ENCODE measurements at places on chromosomes 2 and 18.

- H3K36me3 ChIP-seq: no peaks in the 10 kb centered on the region
- no peaks in the 10 kb centered on the region for H3K4me1 ChIP-seq
- H3K4me3 ChIP-seq: no peak overlapping the region
- no peak overlapping the region for H3K27ac ChIP-seq
- no peaks in the 10 kb centered on the region for H3K27me3 ChIP-seq
Observed at GRCh38 chr2:13669607-13670006, 952.9 kb downstream of the TRIB2 start.

DNA sequence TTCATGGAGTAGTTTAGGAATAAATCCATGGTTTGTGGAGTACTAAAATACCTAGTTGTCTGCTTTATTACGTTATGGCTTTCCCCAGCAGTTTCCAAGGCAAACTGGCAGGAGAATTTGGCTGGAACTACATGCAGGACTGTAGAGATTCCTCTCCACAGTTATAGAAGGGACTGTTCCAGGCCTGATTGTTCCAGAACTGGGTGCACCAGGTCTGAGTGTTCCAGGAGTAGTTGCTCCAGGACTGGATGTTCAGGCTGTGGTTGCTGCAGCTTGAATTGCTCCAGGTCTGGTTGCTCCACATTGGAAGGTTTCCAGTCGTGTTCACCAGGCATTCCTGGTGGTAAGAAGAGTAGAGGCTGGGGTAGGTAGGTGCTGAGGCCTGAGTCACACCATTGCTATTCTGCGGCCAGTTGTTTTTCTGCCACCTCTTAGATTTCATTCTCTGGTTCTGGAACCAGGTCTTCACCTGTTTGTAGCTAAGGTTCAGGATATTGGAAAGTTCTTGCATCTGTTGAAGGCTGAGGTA lies 28.1 kb downstream of the SGPP2 start:
- H3K36me3 ChIP-seq: no peaks in the 10 kb centered on the region
- peak; percentile 61 for DNase-seq
- H3K4me3 ChIP-seq: no peak overlapping the region
- no peaks in the 10 kb centered on the region for H3K27me3 ChIP-seq

GRCh38 chr2:174180165-174180724 lies 68.1 kb downstream of the OLA1 start:
- H3K36me3 ChIP-seq: peaks cover 21% of the 10 kb centered on the region
- H3K4me3 ChIP-seq: no peak overlapping the region
- no peak for DNase-seq
- no peaks in the 10 kb centered on the region for H3K4me1 ChIP-seq
- no peaks in the 10 kb centered on the region for H3K27me3 ChIP-seq

- no peak for DNase-seq
- H3K36me3 ChIP-seq: no peaks in the 10 kb centered on the region
- H3K4me1 ChIP-seq: peaks cover 6% of the 10 kb centered on the region
- peaks cover 5% of the 10 kb centered on the region for H3K27me3 ChIP-seq
Observed at GRCh38 chr2:196598846-196599245, 40.7 kb upstream of the CCDC150 start.

DNA sequence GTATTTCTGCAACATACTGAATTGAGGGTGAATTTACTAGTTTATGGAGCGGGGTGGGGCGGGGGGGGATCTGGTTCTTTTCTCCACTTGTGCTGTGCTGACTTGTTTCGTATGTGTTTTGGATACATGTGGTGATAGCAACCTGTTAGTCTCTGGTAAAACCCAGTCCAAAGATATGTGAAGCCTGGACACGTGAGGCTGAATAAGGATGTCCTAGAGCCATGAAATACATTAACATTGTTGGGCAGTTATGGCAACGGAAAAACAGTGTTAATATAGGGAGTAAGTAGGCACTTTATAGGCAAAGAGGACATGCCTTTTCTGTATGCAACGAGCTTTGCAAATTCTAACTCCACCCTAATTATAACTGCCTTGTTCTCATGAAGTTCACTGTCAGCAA lies 42.1 kb upstream of the NEMP2 start:
- peaks cover 10% of the 10 kb centered on the region for H3K4me1 ChIP-seq
- no peak overlapping the region for H3K4me3 ChIP-seq
- no peak overlapping the region for H3K27ac ChIP-seq
- no peak for DNase-seq
- H3K36me3 ChIP-seq: no peaks in the 10 kb centered on the region

GRCh38 chr2:19287324-19287723 lies 71.1 kb downstream of the OSR1 start:
- no peak for DNase-seq
- no peak overlapping the region for H3K27ac ChIP-seq
- no peaks in the 10 kb centered on the region for H3K4me1 ChIP-seq
- no peaks in the 10 kb centered on the region for H3K36me3 ChIP-seq
- no peak overlapping the region for H3K4me3 ChIP-seq

- H3K4me1 ChIP-seq: no peaks in the 10 kb centered on the region
- no peak overlapping the region for H3K27ac ChIP-seq
- H3K27me3 ChIP-seq: no peaks in the 10 kb centered on the region
- H3K36me3 ChIP-seq: no peaks in the 10 kb centered on the region
- H3K4me3 ChIP-seq: no peak overlapping the region
Observed at GRCh38 chr2:190456833-190457232, 48.7 kb downstream of the MFSD6 start.

DNA sequence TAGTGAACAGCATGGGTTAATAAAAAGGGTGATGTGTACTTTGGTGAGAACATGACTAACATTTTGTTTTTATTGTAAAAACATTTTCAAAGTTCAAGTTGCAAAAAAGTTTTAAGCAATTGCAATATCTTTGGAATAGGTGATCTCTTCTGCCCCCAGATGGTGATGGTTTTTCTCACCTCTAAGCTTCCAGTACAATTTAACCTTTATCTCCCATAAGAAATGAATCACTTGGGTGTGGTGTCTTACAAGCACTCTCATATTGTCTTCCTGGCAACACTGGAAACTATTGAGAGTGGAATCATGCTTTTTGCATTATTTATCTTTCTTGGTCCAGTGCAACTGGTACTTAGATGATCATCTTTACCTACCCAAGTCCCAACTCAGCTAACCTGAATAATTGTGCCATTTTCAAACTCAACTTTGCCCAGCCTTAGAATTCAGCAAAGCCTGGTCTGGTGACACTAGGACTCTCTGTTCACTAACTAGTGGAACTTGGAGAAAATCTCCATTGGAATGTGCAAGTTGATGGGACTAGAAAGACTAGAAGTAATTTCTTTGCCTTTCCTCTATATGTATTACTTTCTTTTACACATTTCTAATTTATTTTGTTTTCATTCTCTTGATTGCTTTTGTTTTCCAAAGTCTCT lies 964.7 kb upstream of the ZEB2 start:
- no peaks in the 10 kb centered on the region for H3K36me3 ChIP-seq
- peak; percentile 27 for DNase-seq
- no peak overlapping the region for H3K27ac ChIP-seq
- H3K4me3 ChIP-seq: no peak overlapping the region
- no peaks in the 10 kb centered on the region for H3K27me3 ChIP-seq

DNA sequence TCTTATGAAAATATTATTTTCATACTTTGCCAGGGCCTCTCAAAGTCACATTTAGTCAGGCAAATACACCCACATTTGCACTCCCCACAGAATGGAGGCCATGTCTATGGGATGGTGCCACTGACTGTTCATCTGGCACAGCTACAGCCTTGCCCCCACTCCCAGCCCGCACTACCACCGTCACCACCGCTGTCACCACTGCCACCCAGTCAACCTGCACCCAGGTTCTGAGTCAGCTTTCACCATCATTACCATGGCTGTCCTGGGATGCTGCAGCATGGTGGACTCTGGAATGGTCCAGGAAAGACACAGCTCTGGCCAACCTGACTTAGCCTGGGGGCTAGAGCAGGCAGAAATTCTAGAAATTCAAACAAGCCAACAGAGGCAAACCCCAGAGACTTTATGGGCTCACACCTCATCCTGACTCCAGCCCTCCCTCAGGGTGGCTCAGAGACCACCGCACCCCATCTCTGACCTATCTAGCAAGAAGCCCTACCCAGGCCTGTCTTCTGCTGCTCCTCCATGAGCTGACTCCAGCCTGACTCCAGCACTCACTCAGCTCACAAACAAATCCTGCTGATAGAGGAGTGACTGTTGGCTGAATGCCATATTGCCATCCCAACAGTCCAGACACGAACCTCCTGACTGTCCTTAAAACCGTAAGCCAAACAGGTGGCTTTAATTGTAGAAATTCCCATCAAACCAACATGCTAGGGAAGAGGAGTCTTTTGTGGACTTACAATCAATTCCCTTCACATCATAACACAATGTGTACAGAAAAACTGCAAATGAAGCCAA lies 28.0 kb downstream of the DNER start:
- no peak for DNase-seq
- no peaks in the 10 kb centered on the region for H3K27me3 ChIP-seq
- H3K27ac ChIP-seq: no peak overlapping the region

GRCh38 chr2:129297430-129297829 lies 682.0 kb upstream of the RAB6C start:
- peaks cover 29% of the 10 kb centered on the region for H3K27me3 ChIP-seq
- H3K36me3 ChIP-seq: no peaks in the 10 kb centered on the region
- H3K4me1 ChIP-seq: no peaks in the 10 kb centered on the region
- no peak for DNase-seq
- no peak overlapping the region for H3K27ac ChIP-seq

DNA sequence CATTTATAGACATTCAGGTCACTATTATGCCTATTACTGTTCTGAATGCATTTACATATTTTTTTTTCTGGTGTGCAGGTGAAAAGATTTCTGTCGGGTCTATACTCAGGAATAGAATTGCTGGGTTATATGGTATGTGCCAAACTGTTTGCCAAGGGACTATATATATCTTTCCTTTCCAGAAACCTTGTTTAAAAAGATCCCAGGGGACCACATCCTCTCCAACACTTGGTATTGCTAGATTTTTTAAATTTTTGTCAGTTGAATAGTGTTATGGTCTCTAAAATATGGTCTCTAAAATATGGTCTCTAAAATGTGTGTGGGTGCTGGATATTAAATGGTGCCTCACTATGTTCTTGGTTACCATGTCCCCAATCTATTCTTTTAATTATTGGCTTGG lies 131.3 kb downstream of the INSIG2 start:
- DNase-seq: no peak
- H3K27ac ChIP-seq: no peak overlapping the region
- no peaks in the 10 kb centered on the region for H3K27me3 ChIP-seq
- peaks cover 4% of the 10 kb centered on the region for H3K4me1 ChIP-seq

- H3K27me3 ChIP-seq: no peaks in the 10 kb centered on the region
- peaks cover 9% of the 10 kb centered on the region for H3K36me3 ChIP-seq
- no peak overlapping the region for H3K4me3 ChIP-seq
- no peak for DNase-seq
- no peak overlapping the region for H3K27ac ChIP-seq
- H3K4me1 ChIP-seq: no peaks in the 10 kb centered on the region
Observed at GRCh38 chr2:159015823-159016222, 47.4 kb downstream of the TANC1 start.

DNA sequence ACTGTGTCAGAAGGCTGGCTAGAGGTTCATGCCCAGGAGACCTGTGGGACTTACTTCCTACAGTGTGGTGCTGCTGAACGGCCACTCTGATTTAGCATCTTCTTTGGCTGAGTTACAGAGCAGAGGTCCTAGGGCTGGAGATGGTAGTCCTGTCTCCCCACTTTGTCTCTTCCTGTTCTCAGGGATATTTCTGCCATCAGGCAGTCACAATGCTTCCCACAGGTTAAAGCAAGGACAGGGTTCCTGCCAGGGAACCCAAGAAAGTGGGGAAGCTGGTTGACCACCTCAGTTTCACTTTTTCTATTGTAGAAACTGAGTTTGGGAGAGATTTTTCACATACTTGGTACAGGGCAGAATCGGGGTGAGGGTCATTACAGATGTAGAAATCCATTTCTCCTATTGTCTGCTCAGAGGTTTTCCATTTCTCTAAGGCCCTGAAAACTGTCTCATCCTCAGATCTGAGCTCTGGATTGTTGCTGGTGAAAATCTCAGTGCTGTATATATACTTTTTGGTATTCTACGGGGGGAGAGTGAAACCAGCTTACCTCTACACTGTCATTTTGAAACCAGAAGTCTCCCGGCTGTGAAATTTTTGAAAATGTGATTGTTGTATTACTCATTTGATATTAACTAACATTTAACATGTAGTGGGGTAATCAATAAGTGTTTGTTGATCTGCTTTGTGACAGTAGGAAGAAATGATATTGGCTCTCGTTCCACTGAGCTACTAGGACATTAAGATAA lies 37.0 kb upstream of the MEP1B start:
- H3K36me3 ChIP-seq: no peaks in the 10 kb centered on the region
- no peak overlapping the region for H3K27ac ChIP-seq
- H3K4me1 ChIP-seq: no peaks in the 10 kb centered on the region
- DNase-seq: no peak
- no peaks in the 10 kb centered on the region for H3K27me3 ChIP-seq
- no peak overlapping the region for H3K4me3 ChIP-seq

GRCh38 chr2:104848526-104848925 lies 5.4 kb upstream of the POU3F3 start:
- no peaks in the 10 kb centered on the region for H3K4me1 ChIP-seq
- H3K27ac ChIP-seq: no peak overlapping the region
- no peak for DNase-seq
- no peaks in the 10 kb centered on the region for H3K36me3 ChIP-seq
- peaks cover 40% of the 10 kb centered on the region for H3K27me3 ChIP-seq
- no peak overlapping the region for H3K4me3 ChIP-seq

GRCh38 chr2:136070913-136071312 lies 47.0 kb downstream of the CXCR4 start:
- no peaks in the 10 kb centered on the region for H3K27me3 ChIP-seq
- H3K27ac ChIP-seq: no peak overlapping the region
- no peak overlapping the region for H3K4me3 ChIP-seq
- H3K36me3 ChIP-seq: no peaks in the 10 kb centered on the region
- DNase-seq: no peak

DNA sequence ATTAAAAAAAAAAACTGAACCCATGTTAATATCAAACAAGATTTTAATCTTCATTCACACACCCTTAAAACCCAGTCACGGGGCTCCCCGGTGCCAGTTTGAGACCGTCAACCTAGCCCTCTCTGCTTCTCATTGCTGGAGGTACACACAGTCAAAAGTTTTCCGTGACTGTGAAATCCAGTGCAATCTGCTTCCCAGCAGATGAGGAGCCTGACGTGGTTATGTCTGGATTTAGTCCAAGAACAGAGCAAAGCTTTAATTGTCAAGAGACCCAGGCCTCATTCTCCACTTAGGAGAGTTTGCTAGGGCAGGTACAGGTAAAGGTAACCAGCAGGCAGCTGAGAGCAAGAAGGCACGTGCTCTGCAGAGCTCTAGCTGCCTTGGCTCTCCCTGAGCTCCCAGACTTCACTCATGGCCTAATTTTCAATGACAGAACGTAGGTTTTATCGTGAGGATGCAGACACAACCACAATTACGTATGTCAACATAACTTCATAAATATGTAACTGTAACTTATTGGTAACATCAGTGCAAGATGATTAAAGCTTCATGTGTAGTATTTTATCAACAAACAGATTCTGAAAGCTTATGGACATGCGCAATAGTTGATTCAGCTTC lies 56.3 kb downstream of the SLC16A14 start:
- no peak overlapping the region for H3K27ac ChIP-seq
- H3K27me3 ChIP-seq: no peaks in the 10 kb centered on the region
- peaks cover 7% of the 10 kb centered on the region for H3K4me1 ChIP-seq
- H3K36me3 ChIP-seq: no peaks in the 10 kb centered on the region

GRCh38 chr2:183867206-183867605 lies 731.1 kb upstream of the ZNF804A start:
- no peak overlapping the region for H3K27ac ChIP-seq
- H3K36me3 ChIP-seq: no peaks in the 10 kb centered on the region
- DNase-seq: no peak
- H3K4me3 ChIP-seq: no peak overlapping the region

All from PC-9 (cell line).